ENCODE measurements at places on chromosomes 3 and 15.

DNA sequence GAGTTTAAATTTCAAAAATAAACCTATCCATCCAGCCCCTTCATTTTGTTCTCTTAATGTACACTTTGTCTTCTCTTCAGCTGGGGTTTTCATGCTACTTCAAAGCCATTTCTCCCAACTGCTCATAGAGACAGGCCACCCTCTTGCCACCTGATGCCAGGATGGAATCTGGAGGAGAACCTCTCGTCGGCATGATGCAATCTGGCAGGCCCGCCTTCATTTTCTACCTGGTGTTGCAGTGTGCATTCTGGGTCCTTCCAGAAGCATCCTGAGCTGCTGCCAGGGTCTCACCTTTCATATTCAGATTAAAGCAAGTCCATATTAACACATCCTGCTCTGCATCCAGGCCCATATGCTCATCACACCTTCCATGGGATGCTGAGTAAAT, 60.8 kb downstream of the CTNNB1 start:
- DNase-seq, result no peak

- DNase-seq, result no peak
Observed at GRCh38 chr3:175149675-175150074, 290.5 kb downstream of the NAALADL2 start.

GRCh38 chr3:151460228-151460627, 633 bp downstream of the IGSF10 start:
- DNase-seq, result no peak

DNA sequence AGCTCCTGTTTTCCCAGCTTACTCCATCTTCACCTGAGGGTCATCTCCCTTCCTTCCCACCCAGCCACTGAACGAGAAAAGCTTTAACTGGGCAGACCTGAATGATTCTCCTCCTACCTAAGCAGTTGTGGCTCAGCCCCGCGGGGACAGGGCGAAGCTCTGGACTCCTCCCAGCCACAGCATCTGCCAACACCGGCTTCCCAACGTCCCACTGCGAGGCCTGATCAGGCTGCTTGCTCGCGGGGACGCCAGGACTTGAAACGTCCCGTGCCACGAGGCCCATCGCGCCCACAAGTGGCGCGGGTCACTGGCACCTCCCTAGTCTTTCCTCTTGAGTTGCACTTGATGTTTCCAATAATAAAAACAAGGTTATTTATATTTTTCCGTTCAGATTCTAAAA, at the start of gene SPATA16:
Gene SPATA16, minus strand, starts transcription at position 250 of the 400 bp plus-strand sequence. CDS start 23,504 bp downstream, outside the sequence.
- DNase-seq, result no peak

- no peak for DNase-seq
Observed at GRCh38 chr15:94250801-94251200, 19.4 kb downstream of the MCTP2 start.

DNA sequence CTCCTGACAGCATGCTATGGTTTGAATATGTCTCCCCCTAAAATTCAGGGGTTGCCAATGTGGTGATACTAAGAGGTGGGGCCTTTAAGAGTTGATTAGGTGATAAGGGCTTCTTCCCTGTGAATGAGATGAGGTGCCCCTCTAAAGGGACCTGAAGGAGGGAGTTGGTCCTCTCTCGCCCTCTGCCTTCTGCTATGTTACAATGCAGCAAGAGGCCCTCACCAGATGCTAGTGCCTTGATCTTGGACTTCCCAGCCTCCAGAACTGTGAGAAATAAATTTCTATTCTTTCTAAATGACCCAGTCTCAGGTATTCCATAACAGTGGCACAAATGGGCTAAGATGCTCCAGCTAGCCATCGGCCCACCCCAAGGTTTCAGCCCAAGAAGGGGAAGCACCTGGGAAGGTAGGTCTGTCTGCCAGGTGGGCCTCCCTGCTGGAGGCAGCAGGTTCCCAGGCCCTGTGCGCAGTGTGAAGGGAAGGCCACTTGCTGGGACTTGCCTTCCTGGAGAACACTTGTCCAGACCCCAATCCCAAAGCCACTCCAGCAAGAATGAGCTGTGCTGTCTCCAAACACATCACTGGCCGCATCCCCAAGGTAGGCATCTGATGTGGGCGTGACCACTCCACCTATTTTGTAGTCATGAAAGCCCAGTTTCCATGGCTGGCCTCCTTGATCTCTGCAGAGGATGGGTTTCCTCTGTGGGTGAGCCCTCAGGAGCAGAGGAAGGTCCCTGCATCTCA, 9.0 kb downstream of the TGM4 start:
- no peak for DNase-seq

DNA sequence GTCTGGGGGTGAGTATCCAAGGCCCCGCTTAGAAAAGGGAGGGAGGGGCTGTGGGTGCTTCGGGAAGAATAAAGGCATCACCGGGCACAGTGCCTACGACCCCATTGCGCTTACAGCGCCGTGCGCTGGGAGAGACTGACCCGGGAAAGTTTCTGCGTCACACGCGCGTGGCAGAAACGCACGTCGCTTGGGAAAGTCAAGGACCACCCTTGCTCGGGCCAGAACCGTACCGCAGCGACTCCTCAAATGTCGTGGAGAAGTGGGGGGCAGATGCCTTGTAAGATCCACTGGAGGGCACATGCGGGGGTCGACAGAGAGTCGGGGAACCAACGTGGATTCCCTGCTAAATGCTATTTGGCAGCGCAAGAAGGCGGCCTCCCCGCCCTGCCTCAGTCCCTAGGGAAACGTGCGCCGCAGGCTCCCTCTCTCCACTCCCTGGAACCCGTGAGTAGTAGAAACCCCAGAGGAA, 2.4 kb downstream of the ADAMTS9 start:
- no peak for DNase-seq

DNA sequence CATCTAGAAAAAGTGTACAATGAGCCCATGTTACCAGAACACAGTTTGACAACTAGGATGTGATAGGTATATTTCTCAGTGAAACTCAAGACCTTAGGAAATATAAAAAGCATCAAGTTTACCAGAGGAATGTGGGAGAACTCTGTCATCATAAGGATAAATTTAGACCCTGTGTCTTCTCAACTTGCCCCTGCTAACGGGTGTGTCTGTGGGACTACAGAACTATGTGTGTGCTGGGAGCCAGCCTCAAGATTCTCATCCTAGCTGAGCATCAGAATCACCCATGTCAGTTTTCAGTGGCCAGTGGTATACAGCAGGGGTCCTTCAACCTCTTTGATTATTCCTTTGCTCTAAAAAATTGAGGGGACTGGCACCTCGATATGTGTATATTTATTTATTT, 393.3 kb downstream of the PLCL2 start:
- no peak for DNase-seq

GRCh38 chr3:170323331-170323730, 34.2 kb upstream of the SKIL start:
- DNase-seq, result no peak
